ENCODE measurements at places on chromosomes 6 and 20. TPM values are rescaled to one million over a fixed set of nuclear protein-coding genes. Genes with fewer than 3 reads are reported as not detected.

DNA sequence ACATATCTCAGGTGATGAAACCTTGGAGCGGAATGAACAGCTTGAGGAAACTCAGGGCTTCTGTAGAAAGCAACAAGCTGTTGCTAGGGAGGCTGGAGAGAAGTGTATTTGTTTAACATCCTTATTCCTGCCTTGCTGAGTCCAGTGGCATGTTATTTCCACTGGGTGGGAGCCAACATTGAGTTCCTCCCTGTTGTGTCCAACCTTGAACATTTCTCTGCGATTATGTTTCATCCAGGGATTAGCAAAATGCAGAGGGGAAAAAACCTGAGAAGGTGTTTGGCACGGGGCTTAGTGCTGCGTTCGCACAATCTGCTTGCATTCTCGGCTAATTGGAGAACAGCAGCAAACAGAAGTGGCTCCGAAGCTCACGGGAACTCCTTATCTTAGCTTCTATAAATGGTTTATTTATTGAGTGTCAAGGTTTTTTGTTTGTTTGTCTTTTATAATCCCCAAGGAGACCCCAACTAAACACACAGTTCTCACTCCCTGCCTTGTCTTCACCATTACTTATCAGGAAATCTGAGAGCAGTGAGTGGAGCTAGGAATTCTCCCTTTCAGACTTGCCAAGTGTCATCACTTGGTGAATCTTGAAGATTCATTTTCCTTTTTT lies 412.8 kb downstream of the CDC5L start:
- H3K4me3 ChIP-seq: no peak overlapping the region
- H3K36me3 ChIP-seq: no peaks in the 10 kb centered on the region
- no peaks in the 10 kb centered on the region for H3K27me3 ChIP-seq
- no peak for DNase-seq
- peak overlapping the region; percentile 42 for H3K27ac ChIP-seq

DNA sequence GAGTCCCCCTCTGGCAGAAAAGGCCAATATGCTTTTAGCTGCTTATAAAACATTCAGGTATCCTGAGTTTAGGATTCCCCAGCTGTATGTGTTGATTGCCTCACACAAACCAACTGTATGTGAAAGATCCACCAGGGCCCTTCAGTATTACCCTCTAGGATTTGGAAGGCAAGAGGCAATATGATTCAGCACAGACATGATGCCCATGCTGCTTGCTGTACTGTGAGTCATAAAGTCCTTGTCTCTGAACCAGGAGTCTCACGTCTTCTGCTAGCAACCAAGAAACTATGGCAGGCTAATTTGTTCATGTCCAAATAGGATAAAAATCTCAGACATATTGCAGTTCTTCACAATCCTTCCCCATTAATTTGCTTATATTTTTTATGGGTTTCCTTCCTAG lies 789.2 kb upstream of the SLC35B3 start:
- peaks cover 11% of the 10 kb centered on the region for H3K4me1 ChIP-seq
- H3K27ac ChIP-seq: no peak overlapping the region
- H3K27me3 ChIP-seq: no peaks in the 10 kb centered on the region
- no peak overlapping the region for H3K4me3 ChIP-seq

DNA sequence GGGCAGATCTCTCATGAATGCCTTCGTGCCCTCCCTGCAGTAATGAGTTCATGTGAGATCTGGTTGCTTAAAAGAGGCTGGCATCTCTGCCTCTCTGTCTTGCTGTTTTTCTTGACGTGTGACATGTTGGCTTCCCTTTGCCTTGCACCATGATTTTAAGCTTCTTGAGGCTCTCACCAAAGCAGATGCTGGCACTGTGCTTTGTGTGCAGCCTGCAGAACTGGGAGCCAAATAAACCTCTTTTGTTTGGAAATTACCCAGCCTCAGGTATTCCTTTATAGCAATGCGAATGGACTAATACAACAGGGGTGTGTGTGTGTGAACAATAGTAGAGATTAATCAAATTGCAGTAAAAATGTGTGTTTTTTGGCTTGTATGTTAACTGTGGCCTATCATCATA lies 8.1 kb downstream of the AKAP7 start:
- H3K36me3 ChIP-seq: peaks cover 6% of the 10 kb centered on the region
- no peak overlapping the region for H3K27ac ChIP-seq
- H3K4me3 ChIP-seq: no peak overlapping the region

DNA sequence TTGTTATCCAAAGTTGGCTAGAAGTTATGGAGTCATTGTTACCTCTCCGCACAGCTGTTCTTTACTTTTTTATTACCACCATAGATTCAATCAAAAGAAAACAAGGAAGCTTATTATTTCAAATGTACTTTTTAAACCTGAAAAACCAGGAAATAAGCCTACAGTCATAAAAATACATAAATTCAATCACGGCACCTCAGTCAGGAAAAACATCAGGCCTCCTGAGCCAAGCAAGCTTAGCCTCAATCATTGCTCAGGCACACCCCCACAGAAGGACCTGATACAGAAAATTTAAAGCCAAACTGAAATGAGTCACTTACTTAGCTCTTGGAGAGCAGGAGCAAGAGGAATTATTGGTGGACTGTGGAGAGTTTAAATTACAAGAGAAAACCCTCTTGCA lies 44.3 kb downstream of the MARCKS start:
- H3K36me3 ChIP-seq: peaks cover 2% of the 10 kb centered on the region
- no peak overlapping the region for H3K27ac ChIP-seq
- H3K4me3 ChIP-seq: no peak overlapping the region
- no peaks in the 10 kb centered on the region for H3K27me3 ChIP-seq
- peaks cover 34% of the 10 kb centered on the region for H3K4me1 ChIP-seq
- DNase-seq: no peak

DNA sequence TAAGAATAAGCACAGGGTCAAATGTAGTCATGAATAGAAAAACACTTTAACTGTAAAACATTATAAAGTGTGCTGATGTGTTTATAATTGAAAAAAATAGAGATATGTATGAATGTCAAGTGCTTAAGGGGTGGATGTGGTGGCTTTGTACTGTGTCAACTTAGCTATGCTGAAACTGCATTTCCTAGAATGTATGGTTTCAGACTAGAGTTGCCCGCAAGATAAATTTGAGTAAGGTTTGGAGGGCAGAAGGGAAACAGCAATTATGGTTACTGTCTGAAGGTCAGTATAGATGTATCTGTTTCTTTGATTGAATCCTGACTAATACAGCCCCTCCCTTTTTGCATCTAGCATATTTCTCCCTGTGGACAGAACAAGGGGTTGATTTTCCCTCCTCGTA lies 288.1 kb upstream of the MOCS1 start:
- H3K4me3 ChIP-seq: no peak overlapping the region
- peaks cover 3% of the 10 kb centered on the region for H3K27me3 ChIP-seq
- H3K36me3 ChIP-seq: no peaks in the 10 kb centered on the region
- no peak for DNase-seq
- no peaks in the 10 kb centered on the region for H3K4me1 ChIP-seq

- DNase-seq: peak; percentile 52
- no peaks in the 10 kb centered on the region for H3K27me3 ChIP-seq
- no peak overlapping the region for H3K4me3 ChIP-seq
- H3K27ac ChIP-seq: no peak overlapping the region
These were observed 127.6 kb downstream of the MRPL14 start for GRCh38 chr6:43999628-44000027.

- peak overlapping the region; percentile 58 for H3K27ac ChIP-seq
- H3K36me3 ChIP-seq: no peaks in the 10 kb centered on the region
- H3K27me3 ChIP-seq: no peaks in the 10 kb centered on the region
- no peak for DNase-seq
- peaks cover 22% of the 10 kb centered on the region for H3K4me1 ChIP-seq
These were observed 26.1 kb downstream of the CEP57L1 start for GRCh38 chr6:109121411-109121810.

The SGK2 gene
- total RNA-seq: 0.45 TPM

The PSMB1 gene
- total RNA-seq: 173 TPM

- no peak overlapping the region for H3K27ac ChIP-seq
- H3K36me3 ChIP-seq: no peaks in the 10 kb centered on the region
- H3K4me3 ChIP-seq: no peak overlapping the region
- DNase-seq: no peak
- H3K27me3 ChIP-seq: peaks cover 4% of the 10 kb centered on the region
These were observed 4.0 kb downstream of the RBBP8NL start for GRCh38 chr20:62423326-62423706.

The BPIFA1 gene
- total RNA-seq: not detected

- no peak within 1 kb of the TSS for H3K27ac ChIP-seq
- H3K4me3 ChIP-seq: no peak within 1 kb of the TSS
- no peaks in the 10 kb centered on the region for H3K36me3 ChIP-seq
- H3K27me3 ChIP-seq: peaks cover 20% of the 10 kb centered on the region
These were observed at the start of gene SLC22A2 for GRCh38 chr6:160258346-160259142. TSS of gene SLC22A2 (minus strand) at chr6:160258821. CDS start at chr6:160258757, 64 bp downstream.

DNA sequence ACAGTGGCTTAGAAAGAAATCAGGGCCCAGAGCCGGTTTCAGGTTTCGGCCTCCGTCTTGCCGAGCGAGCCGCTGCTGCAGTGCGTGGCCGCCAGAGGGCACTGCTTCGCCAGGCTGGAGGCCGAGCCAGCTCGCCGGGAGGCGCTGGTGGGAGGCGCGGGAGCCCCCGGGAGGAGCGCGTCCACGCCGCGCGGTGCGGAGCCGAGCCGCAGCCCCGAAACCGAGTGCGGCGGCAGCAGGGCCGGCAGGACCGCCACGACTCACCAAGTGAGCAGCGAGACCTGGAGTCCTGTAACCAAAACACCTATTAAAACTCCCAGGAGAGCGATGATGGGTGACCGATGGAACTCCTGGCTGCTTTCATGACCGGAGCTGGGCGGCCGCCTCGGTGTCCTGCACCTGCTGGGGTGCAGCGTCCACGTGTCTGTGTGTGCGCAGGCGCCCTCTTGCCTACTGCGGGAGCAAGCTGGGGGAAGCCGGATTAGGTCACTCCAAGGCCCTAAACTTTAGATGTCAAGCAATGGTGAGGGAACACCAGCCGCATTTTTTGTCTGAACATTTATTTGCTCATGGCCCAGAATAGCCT lies 186.9 kb upstream of the UST start:
- H3K27ac ChIP-seq: no peak overlapping the region
- peaks cover 6% of the 10 kb centered on the region for H3K4me1 ChIP-seq

GRCh38 chr20:51750037-51750769 lies 18.0 kb downstream of the ATP9A start:
- H3K4me1 ChIP-seq: peaks cover 55% of the 10 kb centered on the region
- H3K4me3 ChIP-seq: peak overlapping the region; percentile 17
- peak overlapping the region; percentile 95 for H3K27ac ChIP-seq
- no peaks in the 10 kb centered on the region for H3K36me3 ChIP-seq
- DNase-seq: no peak

- H3K4me1 ChIP-seq: peaks cover 57% of the 10 kb centered on the region
- no peak overlapping the region for H3K27ac ChIP-seq
- H3K36me3 ChIP-seq: peaks cover 9% of the 10 kb centered on the region
These were observed 21.0 kb downstream of the LRP11 start for GRCh38 chr6:149843051-149843633.
